ENCODE measurements at places on chromosomes 3 and 15.

GRCh38 chr3:10354361-10355015 lies 33.6 kb upstream of the SEC13 start:
- no peak overlapping the region for H3K4me3 ChIP-seq
- no peak overlapping the region for H3K27ac ChIP-seq
- peaks cover 3% of the 10 kb centered on the region for H3K27me3 ChIP-seq
- peaks cover 4% of the 10 kb centered on the region for H3K4me1 ChIP-seq
- no peaks in the 10 kb centered on the region for H3K36me3 ChIP-seq

DNA sequence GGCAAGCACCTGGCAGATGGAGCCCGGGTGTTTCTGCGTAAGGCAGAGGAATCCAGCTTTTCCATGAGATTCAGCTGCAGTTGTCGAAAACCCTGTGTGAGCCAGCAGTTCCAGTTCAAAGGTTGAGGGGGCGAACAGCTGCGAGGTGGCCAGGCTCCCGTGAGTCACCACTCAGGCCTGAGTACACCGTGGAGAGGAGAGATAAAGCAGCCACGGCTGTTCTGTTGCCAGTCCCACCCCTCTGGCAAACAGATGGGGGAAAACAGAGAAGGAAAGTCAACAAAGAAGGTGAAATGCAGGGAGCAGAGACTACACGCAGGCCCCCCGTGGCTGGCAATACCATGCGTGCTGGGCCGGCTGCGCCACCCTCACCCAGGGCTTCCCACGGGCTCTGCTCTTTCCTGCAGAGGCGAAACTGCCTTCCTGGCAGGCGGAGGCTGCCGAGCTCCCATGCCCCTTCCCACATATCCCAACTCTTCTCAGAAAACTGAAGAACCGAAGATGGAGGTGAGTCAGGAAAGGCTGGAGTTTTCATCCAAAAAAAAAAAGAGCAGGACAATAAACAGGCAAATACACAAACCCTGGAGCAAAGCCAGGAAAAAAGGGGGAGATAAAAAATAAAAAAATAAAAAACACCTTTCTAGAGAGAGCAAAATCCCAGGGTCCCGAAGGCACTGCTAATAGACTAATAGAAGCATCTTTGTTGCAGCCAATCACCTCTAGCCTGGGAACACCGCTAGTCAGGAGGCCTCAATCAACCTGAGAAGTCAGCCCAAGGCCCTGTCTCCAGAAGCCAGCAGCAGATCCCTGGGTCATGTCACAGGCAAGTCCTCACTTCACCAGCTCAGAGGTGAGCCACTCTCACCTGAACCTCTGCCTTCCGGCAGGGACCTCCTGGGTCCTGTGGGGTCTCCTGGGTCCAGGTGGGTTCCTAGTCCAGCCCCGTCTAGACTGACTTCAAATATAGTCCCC lies 37.7 kb downstream of the FAM174B start:
- no peak overlapping the region for H3K4me3 ChIP-seq
- no peak overlapping the region for H3K27ac ChIP-seq
- H3K27me3 ChIP-seq: no peaks in the 10 kb centered on the region
- DNase-seq: no peak
- no peaks in the 10 kb centered on the region for H3K4me1 ChIP-seq

GRCh38 chr3:172622916-172623700 lies 87.8 kb downstream of the NCEH1 start:
- peaks cover 4% of the 10 kb centered on the region for H3K4me1 ChIP-seq
- no peak overlapping the region for H3K27ac ChIP-seq
- peak overlapping the region; percentile 65 for H3K4me3 ChIP-seq
- no peaks in the 10 kb centered on the region for H3K27me3 ChIP-seq
- peak; percentile 15 for DNase-seq

DNA sequence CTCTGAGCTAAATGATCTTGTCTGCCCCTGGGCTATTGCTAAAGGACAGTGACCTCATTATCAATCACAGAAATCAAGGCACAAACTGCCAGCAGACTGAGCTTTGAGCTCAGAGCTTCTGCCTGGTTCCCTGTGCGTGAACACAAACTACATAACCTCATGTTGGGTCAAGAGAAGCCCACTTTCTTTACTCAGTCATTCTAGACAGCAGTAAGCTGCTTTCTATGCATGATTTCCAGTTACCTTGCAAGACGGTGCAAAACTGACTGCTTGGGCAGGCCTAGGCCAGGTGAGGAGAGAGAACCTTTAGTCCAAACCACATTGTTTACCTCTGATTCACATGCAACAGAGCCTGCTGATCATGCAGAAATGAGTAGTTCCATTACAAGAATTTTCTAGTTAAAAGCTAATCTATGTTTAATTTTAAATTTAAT lies 75.1 kb downstream of the ARRDC4 start:
- no peak overlapping the region for H3K27ac ChIP-seq
- no peaks in the 10 kb centered on the region for H3K27me3 ChIP-seq
- no peak overlapping the region for H3K4me3 ChIP-seq
- no peak for DNase-seq
- no peaks in the 10 kb centered on the region for H3K4me1 ChIP-seq
- no peaks in the 10 kb centered on the region for H3K36me3 ChIP-seq

DNA sequence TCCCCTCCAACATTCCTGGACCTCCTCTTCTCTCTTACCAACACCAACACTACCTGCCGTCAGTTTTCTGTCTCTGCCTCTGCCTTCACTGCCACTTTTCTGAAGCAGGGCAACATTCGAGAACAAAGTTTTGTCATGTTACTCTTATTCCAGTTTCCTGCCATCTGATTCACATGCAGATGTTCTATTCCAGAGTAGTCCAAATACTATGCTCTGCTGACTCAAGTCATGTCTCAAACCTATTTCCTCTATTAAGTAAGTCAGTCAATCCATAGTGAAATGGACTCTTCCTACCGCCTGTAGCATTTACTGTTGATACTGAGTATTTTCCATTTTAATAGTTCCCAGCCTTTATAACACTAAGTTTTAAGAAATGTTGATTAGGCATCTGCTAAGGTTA lies 43.4 kb downstream of the ESYT3 start:
- no peaks in the 10 kb centered on the region for H3K27me3 ChIP-seq
- H3K27ac ChIP-seq: no peak overlapping the region
- no peak overlapping the region for H3K4me3 ChIP-seq
- no peaks in the 10 kb centered on the region for H3K4me1 ChIP-seq
- H3K36me3 ChIP-seq: no peaks in the 10 kb centered on the region
- no peak for DNase-seq

- H3K36me3 ChIP-seq: no peaks in the 10 kb centered on the region
- no peak overlapping the region for H3K4me3 ChIP-seq
- H3K4me1 ChIP-seq: no peaks in the 10 kb centered on the region
- no peak overlapping the region for H3K27ac ChIP-seq
- no peak for DNase-seq
- peaks cover 4% of the 10 kb centered on the region for H3K27me3 ChIP-seq
These were observed 296.1 kb upstream of the RASGRP1 start for GRCh38 chr15:38860674-38861073.

DNA sequence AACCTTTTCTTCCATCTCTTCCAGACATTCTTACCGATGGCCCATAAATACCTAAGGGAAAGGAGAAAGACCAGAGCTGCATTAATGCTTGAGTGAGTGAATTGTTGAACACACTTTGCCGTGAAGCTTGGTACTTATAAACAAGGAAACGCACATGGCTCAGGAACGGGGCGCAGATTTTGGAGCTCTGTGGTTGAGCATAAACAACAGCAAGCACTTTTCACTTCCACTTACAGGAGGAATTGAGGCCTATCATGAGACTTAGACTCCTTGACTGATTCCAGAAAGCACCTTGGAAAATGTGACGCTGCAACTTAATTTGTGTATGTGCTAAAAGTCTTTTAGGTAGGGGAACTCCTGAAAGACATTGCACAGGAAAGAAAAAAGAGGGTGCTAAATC lies 197.5 kb upstream of the FEZF2 start:
- no peaks in the 10 kb centered on the region for H3K4me1 ChIP-seq
- no peak overlapping the region for H3K27ac ChIP-seq
- H3K36me3 ChIP-seq: peaks cover 4% of the 10 kb centered on the region
- no peak overlapping the region for H3K4me3 ChIP-seq
- no peak for DNase-seq

- peaks cover 1% of the 10 kb centered on the region for H3K27me3 ChIP-seq
- H3K36me3 ChIP-seq: no peaks in the 10 kb centered on the region
- no peak for DNase-seq
- no peak overlapping the region for H3K4me3 ChIP-seq
- H3K4me1 ChIP-seq: no peaks in the 10 kb centered on the region
These were observed 80.1 kb upstream of the GBE1 start for GRCh38 chr3:81841540-81841939.

DNA sequence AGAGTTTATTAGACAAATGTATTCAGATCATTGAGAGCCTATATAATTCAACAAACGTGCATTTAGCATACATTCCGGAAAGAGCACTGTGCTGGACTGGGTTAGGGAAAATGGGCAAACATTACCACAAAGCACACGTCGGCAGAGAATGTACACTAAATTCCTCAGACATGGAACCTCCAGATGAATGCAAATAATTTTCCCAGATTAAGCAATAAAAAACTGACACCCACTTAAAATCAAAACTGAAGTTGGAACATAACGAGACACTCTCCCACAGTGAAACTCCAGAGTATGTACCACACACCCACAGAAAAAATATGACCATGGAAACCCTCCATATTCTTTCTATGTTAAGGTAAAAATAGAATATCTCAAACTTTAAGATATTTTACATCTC lies 4.8 kb downstream of the SECISBP2L start:
- peaks cover 45% of the 10 kb centered on the region for H3K4me1 ChIP-seq
- DNase-seq: no peak
- peak overlapping the region; percentile 15 for H3K4me3 ChIP-seq
- H3K27me3 ChIP-seq: no peaks in the 10 kb centered on the region
- no peaks in the 10 kb centered on the region for H3K36me3 ChIP-seq

DNA sequence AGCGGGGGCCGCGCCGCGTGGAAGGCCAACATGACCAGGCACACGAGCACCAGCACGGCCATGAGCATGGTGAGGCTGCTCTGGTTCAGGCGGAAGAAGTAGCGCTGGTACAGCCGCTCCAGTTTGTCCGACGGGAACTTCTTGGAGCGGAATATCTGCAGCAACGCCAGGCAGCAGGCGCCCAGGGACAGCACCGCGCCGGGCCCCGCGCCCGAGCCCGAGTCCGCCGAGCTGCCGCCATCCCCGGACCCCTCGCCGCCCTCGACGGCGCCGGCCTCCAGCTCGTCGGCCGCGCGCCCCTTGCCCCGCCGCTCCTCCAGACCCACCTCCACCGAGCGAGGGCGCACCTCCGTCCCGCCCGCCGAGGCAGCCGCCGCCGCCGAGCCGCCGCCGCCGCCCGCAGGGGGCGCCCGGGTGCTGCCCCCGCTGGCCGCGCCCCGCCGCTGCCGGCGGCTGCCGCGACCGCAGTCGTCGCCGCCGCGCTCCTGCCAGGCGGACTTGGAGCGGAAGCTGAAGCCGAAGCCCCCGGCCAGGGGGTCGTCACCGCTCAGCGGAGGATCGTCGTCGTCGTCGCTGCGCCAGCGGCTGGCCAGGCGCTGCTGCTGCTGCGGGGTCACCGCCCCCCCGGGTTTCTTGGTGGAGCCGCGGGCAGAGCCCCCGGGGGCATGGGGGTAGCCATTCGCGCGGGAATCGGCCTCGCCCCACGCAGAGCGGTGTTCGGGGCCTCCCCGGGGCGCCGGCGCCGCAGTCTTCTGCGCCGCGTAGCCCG lies 957 bp downstream of the ADCY5 start:
- H3K27ac ChIP-seq: no peak overlapping the region
- H3K4me1 ChIP-seq: no peaks in the 10 kb centered on the region
- peaks cover 35% of the 10 kb centered on the region for H3K27me3 ChIP-seq
- H3K4me3 ChIP-seq: no peak overlapping the region

GRCh38 chr3:155101398-155101797 lies 21.3 kb downstream of the MME start:
- no peaks in the 10 kb centered on the region for H3K4me1 ChIP-seq
- H3K27ac ChIP-seq: no peak overlapping the region
- H3K27me3 ChIP-seq: peaks cover 1% of the 10 kb centered on the region
- DNase-seq: no peak

DNA sequence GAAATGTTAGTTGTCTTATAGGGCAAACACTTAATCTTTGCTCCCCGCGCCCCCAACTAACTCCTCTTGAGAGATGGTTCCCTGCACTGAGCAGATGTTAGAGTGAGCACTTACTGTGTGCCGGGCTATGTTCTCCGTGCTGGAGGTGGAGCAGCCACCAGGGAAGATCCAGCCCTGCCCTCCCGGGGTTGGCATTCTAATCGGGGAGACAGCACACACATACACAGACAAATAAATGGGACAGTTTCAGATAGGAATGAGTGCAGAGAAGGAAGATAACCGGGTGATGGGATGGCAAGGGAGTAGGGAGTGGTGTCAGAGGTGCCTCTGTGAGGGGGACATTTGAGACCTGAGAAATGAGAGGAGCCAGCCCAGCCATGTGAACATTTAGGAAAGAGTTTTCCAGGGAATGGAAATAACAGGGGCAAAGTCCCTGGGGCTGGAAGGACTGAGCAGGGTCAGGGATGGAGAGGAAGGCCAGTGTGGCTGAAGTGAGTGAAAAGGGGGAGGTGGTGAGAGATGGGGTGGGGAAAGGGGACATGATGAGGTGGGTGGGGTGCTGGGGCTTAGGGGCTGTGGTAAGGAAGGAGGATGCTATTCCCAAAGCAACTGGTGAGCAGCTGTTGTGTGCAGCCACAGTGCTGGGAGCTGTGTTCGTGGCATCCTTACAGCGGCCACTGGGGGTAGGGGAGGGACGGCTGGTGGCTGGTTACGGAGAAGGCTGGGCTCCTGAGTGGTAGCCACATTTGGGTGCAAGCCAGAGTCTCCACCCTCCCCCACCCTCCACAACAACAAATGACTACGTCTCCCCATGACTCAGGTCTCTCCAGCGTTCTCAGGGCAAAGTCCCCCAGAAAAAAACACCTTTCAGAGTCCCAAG lies 15.4 kb upstream of the FGD5 start:
- H3K36me3 ChIP-seq: no peaks in the 10 kb centered on the region
- peaks cover 16% of the 10 kb centered on the region for H3K27me3 ChIP-seq
- no peak overlapping the region for H3K27ac ChIP-seq
- peaks cover 14% of the 10 kb centered on the region for H3K4me1 ChIP-seq

- H3K36me3 ChIP-seq: peaks cover 5% of the 10 kb centered on the region
- H3K4me1 ChIP-seq: peaks cover 5% of the 10 kb centered on the region
- no peak for DNase-seq
These were observed 34.7 kb upstream of the RSL24D1 start for GRCh38 chr15:55231455-55231854.

All from naive thymus-derived CD8-positive, alpha-beta T cell (primary cell).